ENCODE measurements at places on chromosomes 6 and 20. TPM values are rescaled to one million over a fixed set of nuclear protein-coding genes. Genes with fewer than 3 reads are reported as not detected.

DNA sequence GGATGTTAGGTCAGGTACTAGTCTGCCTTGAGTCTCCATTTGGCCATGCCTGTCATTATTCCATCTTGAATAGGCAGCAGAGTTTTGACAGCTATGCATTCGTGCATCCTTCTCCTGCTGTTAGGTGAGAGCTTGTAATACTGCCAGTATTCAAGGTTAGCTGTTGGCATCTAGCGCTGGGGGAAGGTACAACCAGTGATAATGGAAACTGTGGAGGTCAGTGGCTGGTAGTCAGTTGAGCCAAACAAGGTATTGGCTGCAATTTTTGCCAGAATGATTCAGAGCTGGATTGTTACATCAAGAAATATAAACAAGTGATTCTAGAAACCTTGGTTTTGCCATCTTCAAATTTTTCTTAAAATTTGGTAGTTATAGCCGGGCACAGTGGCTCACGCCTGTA lies 6.5 kb downstream of the FAM8A1 start:
- DNase-seq = no peak

GRCh38 chr6:38320358-38320757 lies 319.4 kb downstream of the BTBD9 start:
- no peak for DNase-seq

DNA sequence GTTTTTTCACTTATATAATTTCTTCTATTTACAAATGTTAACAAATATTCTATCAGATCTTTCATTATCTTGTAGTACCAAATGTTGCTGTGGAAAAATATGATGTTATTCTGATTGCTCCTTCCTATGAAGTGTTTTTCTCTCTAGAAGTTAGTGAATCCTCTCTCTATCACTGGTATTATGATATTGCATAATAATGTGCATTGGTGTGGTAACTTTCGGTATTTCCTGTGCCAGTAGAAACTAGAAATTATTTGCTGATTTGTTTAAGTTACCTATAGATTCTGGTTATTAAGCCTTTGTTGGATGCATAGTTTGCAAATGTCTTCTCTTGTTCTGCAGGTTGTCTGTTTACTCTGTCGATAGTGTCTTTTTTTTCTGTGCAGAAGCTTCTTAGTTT lies 342.5 kb downstream of the CENPW start:
- no peak for DNase-seq

The KCNQ2 gene
- not detected for total RNA-seq

The MAS1 gene
- total RNA-seq = 0.29 TPM

The ARMC12 gene
- total RNA-seq = 1.1 TPM

Measured in posterior vena cava (tissue), 2 donors.